Spinal cord (tissue), 10 donors: ENCODE measurements at places on chromosomes 7 and 10. TPM values are rescaled to one million over a fixed set of nuclear protein-coding genes. Genes with fewer than 3 reads are reported as not detected.

DNA sequence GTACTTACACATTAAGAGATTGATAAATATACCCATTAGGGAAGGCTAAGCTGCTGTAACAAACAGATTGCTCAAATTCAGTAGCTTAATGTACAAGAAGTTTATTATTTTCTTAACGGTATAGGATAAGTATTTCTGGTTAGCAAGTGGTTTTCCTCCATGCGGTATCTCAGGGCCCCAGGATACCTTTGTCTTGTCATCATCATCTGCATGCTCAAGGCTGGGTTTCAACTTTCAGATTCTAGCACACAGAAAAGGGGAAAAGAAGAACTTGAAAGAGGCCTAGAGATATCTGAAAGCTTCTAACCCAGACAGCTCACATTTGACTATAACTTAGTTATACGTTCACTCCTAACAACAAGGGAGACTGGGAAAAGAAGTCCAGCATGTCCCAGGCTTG lies 11.8 kb upstream of the GALNT17 start:
- DNase-seq, result no peak

- DNase-seq, result no peak
These were observed 13.2 kb downstream of the CHST12 start for GRCh38 chr7:2416650-2417049.

Gene CALML3
- total RNA-seq, result not detected

Gene MCU
- 55.2 TPM for total RNA-seq

Gene CALY
- 24.9 TPM for total RNA-seq

Gene RBP4
- 2.3 TPM for total RNA-seq
